Stimulated activated CD4-positive, alpha-beta T cell treated with anti-CD3 and anti-CD28 coated beads, Interleukin-4, amount 100 ng/mL, for 4 hours (primary cell): ENCODE measurements at places on chromosomes 4 and X.

DNA sequence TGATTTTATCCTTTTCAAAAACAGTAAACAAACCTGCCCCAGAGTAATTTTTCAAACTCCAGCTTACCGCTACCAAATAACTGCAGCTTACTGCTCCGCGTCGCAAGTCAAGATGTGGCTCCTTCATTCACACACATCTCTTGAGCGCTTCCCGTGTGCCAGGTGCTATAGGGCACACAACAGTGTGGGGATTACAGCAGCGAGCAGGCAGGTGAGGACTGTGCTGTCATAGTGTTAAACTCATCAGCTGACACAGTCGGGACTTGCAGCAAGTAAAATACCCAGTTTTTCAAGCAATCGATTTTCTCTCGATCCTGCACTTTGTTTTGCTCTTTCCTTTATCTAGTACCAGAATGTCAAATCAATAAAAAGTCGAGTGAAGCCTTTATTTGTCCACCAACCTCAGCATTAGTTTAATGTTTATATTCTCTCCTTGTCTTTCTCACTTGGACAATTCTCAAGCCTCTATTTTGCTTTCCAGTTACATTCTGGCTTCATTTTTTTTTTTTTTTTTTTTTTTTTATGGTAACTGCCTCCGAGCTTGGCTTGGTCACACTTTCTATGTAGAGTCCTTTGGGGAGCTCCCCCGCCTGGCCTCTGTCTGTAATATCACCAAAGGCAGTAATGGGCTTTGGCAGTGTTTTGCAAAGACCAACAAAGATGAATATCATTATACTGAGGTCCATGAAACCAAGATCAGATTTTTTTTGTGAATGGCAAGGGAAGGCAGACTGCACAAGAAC, 8.3 kb upstream of the ASB5 start:
- DNase-seq, result peak; percentile 10

GRCh38 chr4:48346594-48346993, 5.3 kb downstream of the SLAIN2 start:
- no peak for DNase-seq

GRCh38 chrX:113274345-113274744, 433.7 kb upstream of the AMOT start:
- no peak for DNase-seq

GRCh38 chr4:78074759-78075158, 17.6 kb downstream of the FRAS1 start:
- DNase-seq, result no peak

- no peak for DNase-seq
Observed at GRCh38 chr4:47704693-47705325, 133.1 kb downstream of the CORIN start.

- no peak for DNase-seq
Observed at GRCh38 chr4:73770917-73771316, 30.5 kb downstream of the CXCL8 start.
